ENCODE measurements at places on chromosomes 11 and 22.
A peak's percentile ranks its signal among the peaks of the same experiment; 100 is the strongest.

- no peak for DNase-seq
Observed at GRCh38 chr22:47172771-47173534, 410.5 kb downstream of the TBC1D22A start.

- DNase-seq = no peak
Observed at GRCh38 chr22:45422237-45422983, 8.9 kb downstream of the RIBC2 start.

DNA sequence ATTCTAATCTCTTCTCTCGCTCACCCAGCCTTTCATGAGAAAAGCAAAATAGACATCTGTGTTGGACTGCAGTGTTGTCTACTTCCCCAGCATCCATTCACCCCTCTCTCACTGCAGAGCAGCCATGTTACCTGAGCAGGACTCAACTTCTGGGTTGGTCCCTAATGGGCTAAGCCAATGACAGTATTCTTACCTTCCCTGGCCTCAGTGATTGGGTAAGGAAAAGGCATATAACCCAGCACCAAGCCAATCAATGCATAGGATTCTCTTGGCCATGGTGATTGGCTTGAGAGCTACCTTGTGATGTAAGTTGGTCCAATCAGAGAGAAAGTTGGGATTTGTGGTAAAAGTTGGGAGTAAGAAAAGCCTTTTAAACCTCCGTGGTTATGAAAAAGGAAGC, 99.8 kb upstream of the NECTIN1 start:
- DNase-seq = no peak

DNA sequence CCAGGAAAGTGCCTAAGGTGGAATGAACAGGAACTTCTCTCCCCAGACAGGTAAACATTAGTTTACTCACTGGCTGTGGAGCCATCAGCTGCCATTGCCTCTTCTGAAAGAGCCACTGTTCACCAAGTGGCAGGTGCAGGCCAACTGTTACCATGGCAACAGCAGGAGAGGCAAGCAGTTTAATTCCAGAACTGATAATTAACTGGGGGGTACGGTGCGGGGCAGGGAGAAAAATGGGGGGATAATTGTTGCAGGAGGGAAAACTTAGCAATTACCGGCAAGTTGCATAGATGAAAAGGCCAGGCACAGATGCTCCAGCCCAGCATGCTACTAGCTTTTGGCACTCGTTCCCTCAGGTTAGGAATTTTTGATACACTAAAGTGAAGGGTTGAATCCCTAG, 85.1 kb downstream of the TRIM44 start:
- DNase-seq = no peak

DNA sequence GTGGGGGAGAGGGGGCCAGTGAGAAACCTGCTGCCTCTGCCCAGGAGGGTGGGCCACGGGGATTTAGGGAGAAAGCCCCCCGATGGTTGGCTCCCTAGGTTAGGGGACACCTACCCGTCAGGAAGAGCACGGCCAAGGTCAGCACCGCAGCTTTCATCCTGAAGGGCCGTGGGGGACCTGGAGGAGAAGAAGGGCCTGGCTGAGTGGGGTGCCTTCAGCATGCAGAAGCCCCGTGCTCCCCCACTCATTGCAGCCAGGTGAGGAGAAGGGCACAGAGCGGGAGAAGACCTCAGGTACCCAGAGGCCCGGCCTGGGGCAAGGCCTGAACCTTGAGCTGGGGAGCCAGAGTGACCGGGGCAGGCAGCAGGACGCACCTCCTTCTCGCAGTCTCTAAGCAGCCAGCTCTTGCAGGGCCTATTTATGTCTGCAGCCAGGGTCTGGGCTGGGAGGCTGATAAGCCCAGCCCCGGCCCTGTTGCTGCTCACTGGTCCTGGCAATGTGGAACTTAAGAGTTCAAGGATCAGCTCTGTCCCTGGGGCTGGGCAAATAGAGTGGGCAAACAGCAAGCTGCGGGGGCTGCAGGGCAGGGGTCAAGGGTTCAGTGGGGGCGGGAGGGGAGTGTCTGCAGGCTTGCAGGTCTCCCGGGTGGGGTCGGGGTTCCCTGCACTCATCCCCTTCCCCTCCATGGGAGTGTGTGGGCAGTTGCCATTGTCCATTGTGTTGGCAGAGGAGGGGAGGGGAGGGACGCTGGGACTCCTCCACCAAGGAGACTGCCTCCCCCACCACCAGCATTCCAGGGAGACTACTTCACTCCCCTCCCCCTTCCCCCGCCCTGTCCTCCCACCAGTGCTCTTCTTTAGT, at the start of gene APOA1:
Gene APOA1, minus strand, starts transcription at position 392 of the 861 bp plus-strand sequence. Its CDS starts 235 bp downstream, at position 157.
- DNase-seq = peak; percentile 98
